HCT116 (cell line): ENCODE measurements at places on chromosomes 3 and 15. TPM values are rescaled to one million over a fixed set of nuclear protein-coding genes. Genes with fewer than 3 reads are reported as not detected.

HYAL1 gene
- total RNA-seq, result 6.1 TPM

CPN2 gene
- not detected for total RNA-seq

ITGB5 gene
- total RNA-seq, result 77.8 TPM

TNIK gene
- 24.1 TPM for total RNA-seq

NR2E3 gene
- 0.59 TPM for total RNA-seq

CLN6 gene
- 44.1 TPM for total RNA-seq

GOLGA8Q gene
- total RNA-seq, result not detected

CCDC54 gene
- not detected for total RNA-seq

NEK10 gene
- total RNA-seq, result 1.2 TPM
